ENCODE measurements at places on chromosomes 12 and 14.
A peak's percentile ranks its signal among the peaks of the same experiment; 100 is the strongest.

DNA sequence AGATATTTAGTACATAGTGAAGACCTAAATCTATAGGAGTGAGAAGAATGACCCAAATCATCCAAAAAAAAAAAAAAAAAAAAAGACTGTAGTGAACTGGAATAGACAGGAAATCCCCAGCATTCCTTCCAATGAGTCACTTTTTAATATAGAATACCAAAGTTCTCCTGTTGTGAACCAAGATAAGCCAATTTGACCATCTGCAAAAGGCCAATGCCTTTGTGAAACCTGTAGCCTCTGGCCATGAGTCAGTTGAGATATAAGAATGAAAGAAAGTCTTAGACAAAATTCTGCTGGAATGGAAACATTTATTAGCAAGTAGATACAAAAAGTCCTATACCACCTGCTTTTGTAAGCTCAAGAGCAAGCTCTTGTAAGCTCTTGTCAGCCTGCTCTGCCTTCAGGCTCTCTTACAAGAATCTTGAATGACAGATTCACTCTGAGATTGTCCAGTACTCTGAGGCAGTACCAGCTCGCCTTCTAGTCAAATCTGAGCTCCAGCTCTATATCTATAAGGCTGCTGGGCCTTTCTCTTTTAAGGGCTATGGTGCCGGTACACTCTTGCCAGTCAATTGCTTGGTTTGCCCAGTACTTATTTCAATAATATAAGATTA is 243.0 kb upstream of the TMTC1 start:
- DNase-seq, result no peak

- no peak for DNase-seq
These were observed 6.3 kb downstream of the MIS18BP1 start for GRCh38 chr14:45246691-45247090.

DNA sequence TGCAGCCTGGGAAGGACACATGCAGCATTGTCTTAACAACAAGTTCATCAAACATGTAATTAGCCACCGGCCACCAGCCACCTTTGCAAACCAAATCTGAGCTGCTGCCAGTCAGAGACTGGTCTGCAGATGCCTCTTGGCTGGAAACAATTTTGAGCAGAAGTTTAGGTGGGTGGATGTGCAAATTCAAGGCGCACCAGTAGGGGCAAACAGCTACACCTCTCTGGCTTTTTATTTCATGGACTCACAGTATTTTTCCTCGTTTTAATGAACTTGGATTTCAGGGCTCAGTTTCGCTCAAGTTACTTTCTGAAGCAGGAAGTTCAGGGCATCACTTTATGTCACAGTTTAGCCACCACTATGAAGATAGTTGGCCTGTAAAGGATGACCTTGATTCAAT is 94.3 kb downstream of the OTX2 start:
- no peak for DNase-seq

GRCh38 chr12:65392491-65392890 is 114.0 kb downstream of the MSRB3 start:
- DNase-seq, result no peak

DNA sequence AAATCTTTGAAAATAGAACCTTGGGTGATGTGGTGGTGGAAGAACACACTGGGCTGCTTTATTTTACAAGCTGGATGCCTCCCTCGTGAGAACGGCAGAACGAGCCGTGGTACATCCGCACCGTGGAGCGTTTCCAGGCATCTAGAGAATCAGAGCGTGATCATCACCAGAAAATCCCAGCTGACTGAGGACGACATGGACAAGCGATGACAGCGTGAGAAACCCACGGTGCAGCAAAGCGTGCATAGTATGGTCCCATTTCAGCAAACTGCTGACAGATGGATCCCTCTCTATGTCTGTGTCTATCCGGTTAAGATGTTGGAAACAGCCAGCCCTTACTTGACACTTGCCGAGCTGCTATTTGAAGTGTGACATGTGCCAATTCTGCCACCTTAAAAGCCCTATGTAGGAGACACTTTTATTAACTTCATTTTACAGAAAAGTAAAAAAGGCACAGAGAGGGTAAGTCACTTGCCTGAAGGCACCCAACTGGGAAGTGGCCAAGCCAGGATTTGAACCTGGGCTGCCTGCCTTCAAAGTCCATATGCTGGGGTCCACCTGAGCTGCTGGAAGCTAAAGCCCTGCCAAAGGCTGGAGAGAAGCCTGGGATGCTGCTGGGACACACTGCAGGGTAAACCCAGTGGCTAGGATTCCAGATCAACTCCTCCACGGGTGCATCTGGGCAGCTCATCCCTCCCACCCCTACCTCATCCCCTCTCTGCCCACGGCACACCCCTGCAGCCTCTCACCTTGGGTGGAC is 14.9 kb downstream of the SCARB1 start:
- no peak for DNase-seq

- no peak for DNase-seq
These were observed 140.4 kb downstream of the DACT1 start for GRCh38 chr14:58778202-58778601.

GRCh38 chr12:108560321-108560721 is 652 bp downstream of the SART3 start:
- no peak for DNase-seq

DNA sequence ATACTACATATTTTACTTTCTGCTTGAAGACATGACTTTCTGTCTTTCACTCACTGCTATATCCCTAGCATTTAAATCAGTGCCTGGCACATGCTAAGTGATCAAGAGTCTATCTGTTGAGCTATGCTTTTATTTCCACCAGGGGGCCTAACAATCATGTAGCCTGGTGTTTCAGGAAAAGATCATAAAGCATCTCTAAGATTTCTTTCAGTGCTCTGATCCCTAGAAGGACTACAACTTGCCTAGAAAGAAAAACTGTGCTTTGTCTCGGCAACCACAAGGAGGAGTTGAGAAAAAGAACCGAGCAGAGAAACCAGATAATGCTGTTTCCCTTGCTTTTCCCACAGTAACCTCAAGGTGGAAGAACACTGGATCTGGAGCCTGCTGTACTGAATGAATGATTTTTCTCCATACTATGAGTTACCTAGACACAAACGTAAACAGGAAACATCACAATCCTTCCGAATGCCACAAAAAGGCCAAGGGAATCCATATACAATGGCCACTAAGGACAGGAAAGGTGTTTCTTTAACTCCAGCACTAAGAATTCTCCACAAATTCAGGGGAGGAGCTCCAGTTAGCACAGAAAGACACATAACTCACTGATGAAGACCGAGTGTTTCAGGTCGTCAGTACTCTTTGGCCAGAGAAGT is 1.2 kb downstream of the CRY1 start:
- DNase-seq, result peak; percentile 94

GRCh38 chr12:131011165-131012079 is 57.7 kb downstream of the ADGRD1 start:
- DNase-seq, result no peak

GRCh38 chr12:50739611-50740010 is 24.3 kb upstream of the ATF1 start:
- DNase-seq, result no peak

DNA sequence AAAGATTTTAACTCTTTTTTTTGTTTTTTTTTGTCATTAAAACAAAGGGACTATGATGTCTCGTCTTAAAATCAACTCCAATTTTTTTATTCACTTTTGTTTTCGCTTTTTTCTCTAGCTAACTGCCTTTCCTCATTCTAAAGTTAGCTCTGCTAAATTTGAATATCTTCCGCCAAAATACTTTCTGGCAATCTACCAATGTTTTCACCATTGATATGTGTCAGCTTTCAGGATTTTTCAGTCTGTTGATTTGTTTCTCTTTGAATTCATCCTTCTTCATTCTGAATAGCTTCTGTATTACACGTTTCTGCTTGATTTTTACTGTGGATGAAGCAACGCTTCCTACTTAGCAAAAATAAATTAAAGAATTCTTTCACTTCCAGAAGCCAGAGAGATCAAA is 38.7 kb upstream of the NOVA1 start:
- DNase-seq, result no peak

DNA sequence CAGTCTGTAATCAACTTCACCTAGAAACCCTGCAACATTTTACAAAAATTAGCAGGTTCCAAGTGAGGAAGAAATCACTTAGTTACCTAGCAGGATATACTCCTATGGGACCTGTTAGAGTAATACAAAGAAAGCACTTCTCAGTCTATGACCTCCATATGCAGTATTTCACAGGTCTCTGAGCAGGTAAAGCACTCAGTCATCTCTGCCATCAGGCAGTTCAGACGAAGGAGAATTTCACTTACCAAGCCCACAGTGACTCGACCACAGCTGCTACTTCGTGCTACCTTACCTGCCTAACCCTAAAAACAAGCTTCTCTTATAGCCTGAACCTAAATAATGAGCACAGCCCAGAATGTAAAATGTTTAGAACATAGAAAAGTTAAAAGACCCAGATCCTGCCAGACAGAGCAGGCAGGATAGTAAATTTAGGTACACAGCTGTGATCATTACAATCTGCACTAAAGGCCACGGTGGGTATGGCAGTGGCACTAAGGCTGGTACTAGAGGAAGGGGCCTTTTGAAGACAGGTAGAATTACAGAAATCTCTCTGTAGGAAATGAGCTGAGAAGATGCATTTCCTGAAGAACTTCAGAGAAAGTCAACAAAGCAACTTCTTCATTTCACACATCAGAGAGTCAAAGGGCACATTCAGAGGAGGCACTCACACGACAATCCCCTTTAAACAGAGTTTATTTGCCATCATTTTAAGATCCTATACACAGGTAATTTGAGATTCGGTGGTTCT is 35.7 kb downstream of the DCAF5 start:
- DNase-seq, result no peak

- DNase-seq, result no peak
These were observed 24.5 kb downstream of the TSHR start for GRCh38 chr14:80979951-80980350.

Data from SK-N-DZ (cell line).